Kidney (tissue), 22 donors: ENCODE measurements at places on chromosomes 4 and X.
A peak's percentile ranks its signal among the peaks of the same experiment; 100 is the strongest.

GRCh38 chrX:6904156-6904555 lies 243.4 kb upstream of the STS start:
- no peak for DNase-seq

- DNase-seq: no peak
Observed at GRCh38 chr4:143082701-143083100, 102.0 kb upstream of the USP38 start.

DNA sequence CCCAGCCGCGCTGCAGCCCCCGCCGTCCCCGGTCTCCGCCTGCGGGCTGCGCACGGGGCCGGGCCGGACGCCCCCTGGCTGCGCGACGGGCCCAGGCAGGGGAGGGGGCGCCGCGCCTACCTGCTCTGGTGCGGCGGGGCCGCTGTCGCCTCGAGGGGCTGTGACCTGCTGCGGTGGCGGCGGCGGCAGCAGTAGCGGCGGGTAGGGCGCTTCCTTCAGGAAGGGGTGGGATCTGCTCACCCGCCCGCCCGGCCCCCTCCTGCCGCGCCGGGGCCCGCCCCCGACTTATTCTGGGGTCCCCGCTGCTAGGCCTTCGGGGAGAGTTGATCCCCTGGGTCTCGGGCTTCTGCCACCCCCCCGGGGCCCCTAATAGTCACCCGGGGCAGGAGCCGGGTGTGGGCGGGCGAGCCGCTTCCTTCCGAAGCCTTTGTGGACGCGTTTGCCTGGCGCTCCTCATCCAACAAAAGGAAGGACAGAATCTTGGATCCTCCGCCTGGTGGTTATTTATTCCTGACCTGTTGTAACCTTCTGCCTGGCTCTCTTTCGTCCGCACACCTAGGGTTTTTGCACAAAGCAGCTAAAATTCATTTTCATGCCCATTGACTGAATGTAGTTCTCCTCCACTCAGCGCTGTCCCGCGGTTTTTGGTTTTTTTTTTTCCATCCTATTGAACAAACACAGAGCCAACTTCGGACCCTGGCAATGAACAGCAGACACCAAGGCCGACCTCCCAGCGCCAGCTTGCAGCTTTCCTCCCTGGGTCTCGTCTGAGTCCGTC lies at the start of gene TMEM150C:
Gene TMEM150C, minus strand, starts transcription at position 203 of the 778 bp plus-strand sequence. CDS start 57,331 bp downstream, outside the sequence.
- DNase-seq: peak; percentile 72

DNA sequence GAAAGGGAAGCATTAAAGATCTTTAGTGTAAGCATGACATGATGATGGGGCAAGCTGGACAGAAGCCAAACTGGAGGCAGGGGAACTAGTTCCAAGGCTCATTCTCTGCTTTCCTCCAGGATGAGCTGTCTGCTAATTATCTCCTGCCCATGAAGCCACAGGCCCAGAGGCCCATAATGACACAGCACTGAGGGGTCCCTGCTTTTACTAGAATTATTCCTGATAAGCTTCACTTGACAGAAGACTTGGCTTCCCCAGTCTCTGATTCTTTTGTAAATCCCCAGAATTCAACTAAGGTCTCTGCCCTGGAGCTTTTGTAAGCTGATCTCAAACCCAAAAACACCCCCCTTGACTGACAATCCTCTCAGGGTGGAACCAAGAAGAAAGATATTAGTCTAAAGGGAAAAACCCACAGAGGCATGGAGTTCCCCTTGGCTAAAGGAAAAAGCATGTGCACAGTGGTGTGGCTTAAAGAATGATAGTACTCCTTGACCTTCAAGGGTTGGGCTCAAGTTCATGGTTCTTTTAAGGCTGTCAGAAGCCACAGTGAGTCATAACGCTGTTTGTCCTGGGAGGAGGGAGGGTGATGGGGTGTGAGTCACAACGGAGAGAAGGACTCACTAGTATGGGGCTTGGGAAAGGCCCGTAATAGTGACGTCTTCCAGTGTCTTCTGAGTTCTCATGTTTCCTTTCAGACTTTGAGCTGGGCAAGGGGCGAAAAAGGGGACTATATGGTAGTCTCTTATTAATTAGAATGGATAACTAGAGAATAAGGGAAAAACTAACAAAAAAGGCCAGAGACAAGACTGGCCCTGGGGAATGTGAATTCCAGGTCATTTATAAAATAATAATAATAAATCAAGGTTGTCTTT lies 146.0 kb upstream of the CPEB2 start:
- DNase-seq: no peak

- peak; percentile 60 for DNase-seq
Observed at GRCh38 chrX:20067709-20068561, 48.8 kb downstream of the MAP7D2 start.

GRCh38 chrX:79096145-79096556 lies 48.3 kb upstream of the GPR174 start:
- DNase-seq: no peak

GRCh38 chrX:112866175-112866574 lies 25.5 kb upstream of the AMOT start:
- DNase-seq: no peak

DNA sequence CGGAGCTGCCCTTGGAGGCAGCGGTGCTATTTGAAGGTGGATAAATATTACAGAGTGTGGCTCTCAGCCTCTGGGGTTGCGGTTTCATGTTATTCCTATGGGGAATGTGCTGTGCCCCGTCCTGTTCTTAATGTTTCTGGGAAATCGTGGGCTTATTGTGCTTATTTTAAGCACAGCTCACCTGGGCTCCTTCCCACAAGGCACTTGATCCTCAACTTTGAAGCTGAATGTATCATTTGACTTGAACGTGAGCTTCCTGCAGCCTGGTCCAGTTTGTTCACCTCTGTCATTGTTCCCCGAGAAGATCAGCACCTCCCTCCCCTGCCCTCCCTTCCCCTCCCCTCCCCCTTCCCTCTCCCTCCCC lies 3.9 kb downstream of the SORCS2 start:
- DNase-seq: no peak

GRCh38 chr4:156295676-156296195 lies 342.1 kb upstream of the CTSO start:
- no peak for DNase-seq

- no peak for DNase-seq
Observed at GRCh38 chrX:110397904-110398303, 39.3 kb downstream of the RTL9 start.

DNA sequence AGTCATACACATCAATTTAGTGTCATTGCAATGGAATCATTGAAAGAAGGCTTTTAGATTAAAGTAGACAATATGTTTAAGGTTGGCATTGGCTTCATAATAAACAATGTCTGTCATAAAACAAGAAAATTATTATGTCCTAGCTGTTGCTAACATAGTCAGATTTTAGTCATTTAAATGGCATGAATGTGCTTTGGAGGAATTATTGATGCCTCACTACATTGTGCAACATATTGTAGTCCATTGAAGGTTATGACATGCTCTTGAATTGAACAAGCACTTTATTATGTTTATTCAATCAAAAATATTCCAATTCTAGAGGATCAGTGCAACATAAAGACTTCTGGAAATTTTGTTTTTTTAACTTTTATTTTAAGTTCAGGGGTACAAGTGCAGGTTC lies 489.8 kb upstream of the AMOT start:
- DNase-seq: no peak

- no peak for DNase-seq
Observed at GRCh38 chr4:87081826-87082225, 138.6 kb downstream of the KLHL8 start.

DNA sequence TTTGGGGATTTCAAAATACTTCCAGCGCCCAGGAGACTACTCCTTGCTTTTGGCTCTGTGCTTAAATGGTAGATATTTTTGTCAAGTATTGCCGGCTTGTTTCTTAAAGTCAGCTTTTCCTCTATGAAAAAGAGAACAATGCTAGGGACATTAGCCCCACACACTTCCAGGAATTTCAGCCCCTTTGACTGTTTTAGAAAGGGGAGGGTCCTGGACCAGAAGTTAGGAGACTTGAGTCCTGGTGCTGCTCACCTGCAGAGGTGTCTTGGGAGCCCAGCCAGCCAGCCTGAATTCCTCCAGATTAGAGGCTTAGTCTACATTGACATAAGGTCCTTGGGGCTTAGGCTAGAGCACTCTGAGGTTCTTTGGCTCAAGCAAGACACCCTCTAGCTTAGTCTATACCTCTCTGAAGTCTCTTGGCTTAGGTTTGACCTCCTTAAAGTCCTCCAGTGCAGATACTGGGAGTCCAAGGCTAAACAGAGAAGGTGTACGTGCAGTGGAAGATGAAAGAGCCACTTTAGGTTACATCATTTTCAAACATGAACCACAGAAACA lies 1.6 kb upstream of the SETD7 start:
- no peak for DNase-seq

DNA sequence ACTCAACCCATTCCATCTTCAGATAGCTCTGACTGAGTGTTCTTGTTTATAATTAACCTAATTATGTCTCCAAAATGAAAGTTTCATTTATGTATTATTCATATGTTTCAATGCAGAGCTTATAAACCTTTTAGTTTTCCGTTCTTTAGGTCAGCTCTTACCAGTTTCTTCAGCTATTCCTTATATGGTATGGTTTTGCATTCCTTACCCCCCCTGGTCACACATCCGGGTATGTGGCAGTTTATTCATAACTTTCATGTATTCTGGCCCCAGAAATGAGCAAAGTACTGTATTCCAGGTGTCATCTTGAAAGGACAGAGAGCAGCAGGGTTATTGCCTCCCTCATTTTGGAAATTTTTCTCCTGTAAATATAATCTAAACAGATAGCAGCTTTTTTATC lies 16.8 kb upstream of the IGSF1 start:
- no peak for DNase-seq

DNA sequence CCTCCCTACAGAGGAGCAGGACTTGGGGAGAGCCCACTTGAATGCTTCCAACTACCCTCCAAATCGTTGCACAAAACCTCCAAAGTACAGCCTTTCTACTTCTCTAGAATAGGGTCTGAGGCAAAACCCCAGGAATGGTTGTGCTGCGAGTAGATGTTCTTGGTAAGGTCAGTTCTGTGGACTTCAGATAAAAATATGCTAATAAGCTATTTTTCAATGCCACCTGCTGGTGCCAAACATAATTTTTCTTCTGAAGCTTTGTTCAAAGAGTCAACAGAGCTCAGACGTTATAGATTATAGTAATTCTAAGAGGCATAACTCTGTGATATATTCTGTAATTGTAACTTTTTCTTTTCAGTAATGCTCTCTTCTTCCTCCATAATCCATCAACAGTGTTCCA lies 425.7 kb downstream of the GPAT3 start:
- no peak for DNase-seq

DNA sequence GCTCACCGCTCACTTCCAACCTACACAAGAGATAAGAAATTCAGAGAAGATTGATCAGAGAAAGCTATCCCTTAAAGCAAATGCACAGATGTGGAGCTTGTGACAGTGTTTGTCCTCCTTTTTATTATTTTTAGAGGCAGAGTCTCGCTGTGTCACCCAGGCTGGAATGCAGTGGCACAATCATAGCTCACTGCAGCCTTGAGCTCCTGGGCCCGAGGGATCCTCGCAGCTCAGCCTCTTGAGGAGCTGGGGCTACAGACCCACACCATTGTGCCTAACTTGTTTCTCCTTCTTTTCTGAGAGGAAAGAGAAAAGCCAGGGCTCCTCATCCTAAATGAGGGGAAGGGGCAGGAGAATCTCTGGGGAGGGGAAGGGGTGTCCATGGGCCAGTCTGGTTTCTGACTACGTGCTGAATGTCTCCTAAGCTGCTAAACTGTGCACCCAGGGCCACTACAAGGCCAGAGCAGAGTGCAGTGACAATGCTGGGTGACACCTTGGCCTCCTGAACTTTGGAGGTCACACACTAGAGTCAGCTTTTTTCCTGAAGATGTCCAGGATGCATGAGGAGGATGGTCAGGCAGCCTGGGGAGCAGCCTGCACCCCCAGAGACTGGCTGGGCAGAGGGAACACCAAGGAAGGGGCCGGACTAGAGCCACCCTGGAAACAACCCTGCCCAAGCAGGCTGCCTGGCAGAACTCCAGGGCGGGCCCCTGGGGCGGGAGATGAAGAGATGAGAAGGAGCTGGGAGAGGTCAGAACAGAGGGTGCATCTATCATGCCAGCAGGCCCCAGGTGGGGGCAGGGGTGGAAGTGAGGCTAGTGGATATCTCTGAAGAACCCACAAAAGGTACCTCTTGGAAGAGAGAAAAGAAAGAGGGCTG lies 55.5 kb upstream of the PROM1 start:
- DNase-seq: no peak

GRCh38 chrX:86507331-86507730 lies 359.1 kb downstream of the DACH2 start:
- DNase-seq: peak; percentile 70

GRCh38 chr4:175813821-175814220 lies 1.8 kb upstream of the GPM6A start:
- no peak for DNase-seq

- no peak for DNase-seq
Observed at GRCh38 chrX:50905334-50905733, 5.2 kb upstream of the BMP15 start.

- no peak for DNase-seq
Observed at GRCh38 chrX:71990518-71990917, 79.9 kb downstream of the NHSL2 start.

GRCh38 chr4:85051526-85051925 lies 85.0 kb upstream of the WDFY3 start:
- no peak for DNase-seq

GRCh38 chrX:118126286-118126685 lies 9.7 kb upstream of the KLHL13 start:
- DNase-seq: no peak

DNA sequence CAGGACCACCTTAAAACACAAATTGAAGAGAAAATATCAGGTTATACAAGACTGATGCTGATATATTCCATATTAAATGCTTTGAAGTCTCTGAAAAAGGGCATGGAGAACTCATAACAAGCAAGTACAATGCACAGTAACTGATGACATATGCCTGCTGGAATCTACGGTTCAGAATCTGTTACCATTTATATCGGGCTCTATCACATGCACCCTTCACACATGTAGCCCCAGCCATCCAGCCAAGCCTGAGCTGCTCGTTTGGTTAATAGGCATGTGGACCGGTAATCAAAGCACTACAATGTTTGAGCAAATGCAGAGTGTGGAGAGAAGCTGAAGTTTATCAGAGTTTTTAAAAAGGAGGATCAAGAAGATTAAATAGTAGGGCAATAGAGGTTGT lies 11.8 kb downstream of the COMMD8 start:
- DNase-seq: no peak

GRCh38 chrX:98338544-98338943 lies 1454.8 kb downstream of the RPA4 start:
- DNase-seq: no peak

DNA sequence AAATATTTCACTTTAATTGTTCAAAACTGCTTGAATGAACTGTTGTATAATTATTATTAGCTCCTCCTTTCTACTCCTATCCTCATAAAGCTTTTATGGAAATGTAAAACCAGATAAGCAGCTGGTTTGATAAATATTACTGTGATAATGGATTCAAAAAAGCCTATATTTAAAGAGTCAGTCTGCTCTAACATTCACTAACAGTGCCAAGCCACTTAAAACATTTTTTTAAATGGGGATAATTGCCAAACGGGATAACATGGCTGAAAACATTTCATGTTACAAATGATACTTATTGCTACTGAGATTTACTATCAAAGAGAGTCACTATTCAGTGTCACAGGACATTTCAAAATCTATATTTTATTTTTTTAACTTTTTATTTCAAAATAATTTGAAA lies 17.4 kb downstream of the ARHGAP24 start:
- no peak for DNase-seq
